CD4-positive, alpha-beta T cell treated with Interleukin-15 for 4 hours (primary cell): ENCODE measurements at places on chromosomes 7 and 10.
A peak's percentile ranks its signal among the peaks of the same experiment; 100 is the strongest.

DNA sequence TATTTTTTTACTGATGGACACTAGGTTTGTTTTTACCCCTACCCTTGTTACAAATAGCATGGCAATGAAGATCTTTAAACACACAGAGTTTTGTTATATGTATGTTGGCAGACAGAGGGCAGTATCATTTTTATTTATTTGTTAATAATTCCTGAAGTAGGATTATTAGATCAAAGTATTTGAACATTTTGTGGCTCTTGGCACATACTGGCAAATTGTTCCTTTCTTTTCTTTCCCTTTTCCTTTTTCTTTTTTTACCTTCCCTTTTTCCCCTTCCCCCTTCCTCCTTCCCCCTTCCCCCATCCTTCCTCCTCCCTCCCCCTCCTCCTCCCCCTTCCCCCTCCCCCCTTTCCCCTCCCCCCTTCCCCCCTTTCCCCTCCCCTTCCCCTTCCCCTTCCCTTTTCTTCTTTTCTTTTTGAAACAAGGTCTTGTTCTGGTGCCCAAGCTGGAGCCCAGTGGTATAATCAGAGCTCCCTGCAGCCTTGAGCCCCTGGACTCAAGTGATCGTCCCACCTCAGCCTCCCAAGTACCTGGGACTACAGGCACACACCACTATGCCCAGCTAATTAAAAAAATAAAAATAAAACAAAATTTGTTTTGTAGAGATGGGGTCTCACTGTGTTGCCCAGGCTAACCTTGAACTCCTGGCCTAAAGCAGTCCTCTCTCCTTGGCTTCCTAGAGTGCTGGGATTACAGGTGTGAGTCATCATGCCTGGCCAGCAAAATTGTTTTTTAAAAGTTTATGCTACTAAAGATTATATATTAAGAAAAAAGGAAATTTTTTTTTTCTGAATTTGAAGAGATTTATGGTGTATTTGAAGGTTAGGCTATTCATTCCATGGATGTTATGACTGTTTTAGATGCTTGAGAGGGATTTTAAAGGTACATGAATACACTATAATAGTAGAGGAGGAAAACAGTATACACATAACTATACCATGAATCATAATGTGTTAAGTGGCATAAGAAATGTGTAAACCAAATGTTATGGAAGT lies 39.3 kb downstream of the SEPTIN7 start:
- no peak for DNase-seq

DNA sequence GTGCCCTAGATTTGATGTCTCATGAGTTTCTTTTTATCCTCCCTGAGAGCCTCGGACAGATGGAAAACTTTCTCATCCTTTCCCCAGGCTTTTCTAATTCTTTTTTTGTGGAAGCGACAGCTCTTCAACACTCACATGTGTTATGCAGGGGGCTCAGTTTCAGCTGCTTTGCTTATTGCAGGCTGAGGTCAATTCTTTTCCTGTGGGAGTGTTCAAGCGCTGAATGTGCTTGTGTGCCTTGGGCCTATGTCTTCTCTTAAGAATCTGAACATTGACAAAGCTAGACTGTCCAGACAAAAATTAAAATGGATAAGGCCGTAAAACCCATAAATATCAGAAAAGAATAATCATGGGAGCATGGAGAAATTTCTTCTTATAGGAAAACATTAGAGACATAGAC lies 125.2 kb upstream of the STEAP4 start:
- no peak for DNase-seq

- DNase-seq = no peak
These were observed 43.7 kb downstream of the OSBPL3 start for GRCh38 chr7:24936121-24936824.

- DNase-seq = no peak
These were observed 415.0 kb downstream of the NRG3 start for GRCh38 chr10:82289945-82290344.

GRCh38 chr10:28594406-28594805 lies 61.5 kb downstream of the WAC start:
- peak; percentile 27 for DNase-seq

GRCh38 chr7:130960208-130960988 lies 226.4 kb upstream of the KLF14 start:
- peak; percentile 86 for DNase-seq

DNA sequence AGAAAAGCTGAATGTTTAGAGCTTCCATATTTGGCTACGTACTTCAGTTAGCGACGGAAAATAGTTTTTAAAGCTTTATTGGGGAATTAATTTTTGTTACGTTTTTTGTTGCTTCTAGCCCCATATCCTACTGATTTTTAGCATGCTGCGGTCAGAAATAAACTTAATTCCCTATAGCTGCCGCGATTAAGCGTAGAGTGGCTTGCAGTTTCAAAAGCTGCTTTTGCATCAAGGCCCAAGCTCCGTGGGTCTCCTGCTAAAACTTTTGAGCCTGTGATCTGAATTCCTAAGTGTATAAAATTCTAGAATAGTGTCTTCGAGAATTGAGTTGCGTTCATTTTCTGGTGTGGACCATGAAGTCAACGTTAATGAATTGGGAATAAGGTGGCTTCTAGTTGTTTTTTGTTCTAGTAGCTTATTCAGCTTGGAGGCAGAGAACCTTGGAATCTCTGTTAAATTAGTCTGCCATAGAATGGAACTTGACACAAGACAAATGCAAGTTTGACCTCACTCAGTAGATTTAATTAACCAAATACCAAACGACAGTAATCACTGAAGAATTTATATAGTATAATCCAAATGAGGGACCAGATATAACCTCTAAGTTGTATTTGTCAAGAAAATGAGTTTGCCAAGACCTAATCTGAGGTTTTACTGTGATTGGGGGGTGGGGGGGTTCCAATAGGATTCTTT lies 977 bp downstream of the CALU start:
- DNase-seq = no peak

- DNase-seq = no peak
These were observed 62.7 kb downstream of the CALML3 start for GRCh38 chr10:5587151-5588079.

GRCh38 chr10:112914288-112914952 lies 35.6 kb upstream of the TCF7L2 start:
- no peak for DNase-seq
